ENCODE measurements at places on chromosomes 3 and 15.

DNA sequence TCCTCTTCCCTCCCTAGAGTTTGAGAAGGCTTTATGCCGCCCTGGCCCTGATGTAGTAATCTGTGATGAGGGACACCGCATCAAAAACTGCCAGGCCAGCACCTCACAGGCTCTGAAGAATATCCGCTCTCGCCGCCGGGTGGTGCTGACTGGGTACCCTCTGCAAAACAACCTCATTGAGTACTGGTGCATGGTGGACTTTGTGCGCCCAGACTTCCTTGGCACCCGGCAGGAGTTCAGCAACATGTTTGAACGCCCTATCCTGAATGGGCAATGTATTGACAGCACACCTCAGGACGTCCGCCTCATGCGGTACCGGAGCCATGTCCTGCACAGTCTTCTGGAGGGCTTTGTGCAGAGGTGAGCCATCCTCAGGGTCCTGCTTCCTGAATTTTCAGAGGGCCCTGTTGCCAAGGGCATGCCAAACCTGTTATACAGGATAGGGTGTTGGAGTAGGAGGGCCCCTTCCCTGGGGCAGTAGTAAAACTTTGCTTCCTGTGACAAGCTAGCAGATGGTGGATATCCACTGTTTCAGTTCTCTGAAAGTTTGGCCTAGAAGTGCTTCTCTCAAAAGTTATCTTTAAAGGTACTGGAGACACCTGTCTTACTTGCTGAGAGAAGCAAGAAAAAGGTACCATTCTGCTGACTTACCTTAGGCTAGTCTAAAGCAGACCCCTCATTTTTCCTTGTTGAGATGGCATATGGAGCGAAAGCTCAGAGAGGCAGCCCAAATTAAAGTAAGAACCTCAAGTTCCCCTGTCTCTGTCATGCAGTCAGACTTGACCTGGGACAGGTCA is 33.7 kb upstream of the TEX264 start:
- no peak for DNase-seq

DNA sequence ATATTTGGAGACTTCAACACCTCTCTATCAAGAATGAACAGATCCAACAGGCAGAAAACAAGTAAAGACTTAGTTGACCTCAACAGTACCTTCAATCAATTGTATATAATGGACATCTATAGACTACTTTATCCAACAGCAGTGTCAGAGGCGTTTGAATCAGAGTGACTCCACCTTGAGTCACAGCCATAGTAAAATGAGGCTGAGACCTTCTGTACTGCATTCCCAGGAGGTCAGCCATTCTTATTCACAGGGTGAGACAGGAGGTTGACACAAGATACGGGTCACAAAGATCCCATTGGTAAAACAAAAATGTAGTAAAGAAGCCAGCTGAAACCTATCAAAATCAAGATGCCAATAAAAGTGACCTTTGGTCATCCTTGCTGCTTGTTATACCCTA is 299.8 kb downstream of the CNTN3 start:
- no peak for DNase-seq

DNA sequence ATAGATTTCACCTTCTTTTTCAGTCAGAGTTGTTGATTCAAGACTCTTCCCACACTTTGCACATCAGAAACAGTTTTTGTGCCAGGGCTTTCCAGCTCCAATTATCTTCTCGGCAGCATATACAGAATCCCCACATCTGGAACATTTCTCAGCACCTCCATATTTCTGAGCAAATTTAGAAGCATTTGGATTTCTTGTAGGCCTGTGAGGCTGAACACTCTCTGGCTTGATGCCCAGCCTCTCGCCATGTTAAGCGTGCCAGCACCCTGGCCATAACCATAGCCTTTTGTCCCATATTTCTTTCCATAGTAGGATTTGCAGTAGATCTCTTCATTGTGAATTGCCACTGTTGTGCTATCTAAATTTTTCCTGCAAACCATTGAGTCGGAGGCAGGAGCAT is 28.3 kb downstream of the CD80 start:
- DNase-seq = no peak

DNA sequence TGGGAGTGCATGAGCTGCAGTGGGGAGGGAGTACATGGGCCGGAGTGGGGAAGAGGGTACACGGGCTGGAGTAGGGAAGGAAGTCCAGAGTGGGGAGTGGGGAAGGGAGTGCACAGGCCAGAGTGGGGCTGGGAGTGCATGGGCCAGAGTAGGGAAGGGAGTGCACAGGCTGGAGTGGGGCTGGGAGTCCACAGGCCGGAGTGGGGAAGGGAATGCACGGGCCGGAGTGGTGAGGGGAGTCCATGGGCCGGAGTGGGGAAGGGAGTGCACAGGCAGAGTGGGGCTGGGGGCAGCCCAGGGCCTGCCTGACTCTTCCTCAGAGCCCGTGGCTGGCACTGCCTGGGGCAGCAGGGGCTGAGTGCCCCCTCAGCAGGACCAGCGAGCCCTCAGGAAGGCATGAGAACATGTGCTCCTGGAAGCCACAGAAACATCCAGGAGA is 40.7 kb downstream of the KLF15 start:
- no peak for DNase-seq

DNA sequence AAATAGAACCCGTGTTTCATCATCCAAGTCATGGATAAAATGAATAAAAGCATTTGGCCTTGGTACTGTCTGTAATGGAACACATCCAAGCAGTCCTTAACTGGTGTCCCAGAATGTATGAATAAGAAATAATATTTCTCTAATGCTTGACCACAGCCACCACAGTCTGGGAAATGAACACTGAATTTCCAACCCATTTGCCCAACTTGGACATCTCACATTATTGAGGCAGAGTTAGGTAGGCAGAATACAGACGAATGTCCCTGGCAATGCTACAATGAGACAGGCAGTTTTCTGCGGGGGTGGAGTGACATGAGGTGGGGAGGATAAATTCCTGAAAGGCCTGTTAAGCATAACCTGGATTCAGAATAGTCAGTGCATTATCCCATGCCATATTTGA is 245.7 kb downstream of the ZIC1 start:
- DNase-seq = peak; percentile 86

Data from fibroblast of skin of scalp (primary cell).